ENCODE measurements at places on chromosomes 11 and 22.

DNA sequence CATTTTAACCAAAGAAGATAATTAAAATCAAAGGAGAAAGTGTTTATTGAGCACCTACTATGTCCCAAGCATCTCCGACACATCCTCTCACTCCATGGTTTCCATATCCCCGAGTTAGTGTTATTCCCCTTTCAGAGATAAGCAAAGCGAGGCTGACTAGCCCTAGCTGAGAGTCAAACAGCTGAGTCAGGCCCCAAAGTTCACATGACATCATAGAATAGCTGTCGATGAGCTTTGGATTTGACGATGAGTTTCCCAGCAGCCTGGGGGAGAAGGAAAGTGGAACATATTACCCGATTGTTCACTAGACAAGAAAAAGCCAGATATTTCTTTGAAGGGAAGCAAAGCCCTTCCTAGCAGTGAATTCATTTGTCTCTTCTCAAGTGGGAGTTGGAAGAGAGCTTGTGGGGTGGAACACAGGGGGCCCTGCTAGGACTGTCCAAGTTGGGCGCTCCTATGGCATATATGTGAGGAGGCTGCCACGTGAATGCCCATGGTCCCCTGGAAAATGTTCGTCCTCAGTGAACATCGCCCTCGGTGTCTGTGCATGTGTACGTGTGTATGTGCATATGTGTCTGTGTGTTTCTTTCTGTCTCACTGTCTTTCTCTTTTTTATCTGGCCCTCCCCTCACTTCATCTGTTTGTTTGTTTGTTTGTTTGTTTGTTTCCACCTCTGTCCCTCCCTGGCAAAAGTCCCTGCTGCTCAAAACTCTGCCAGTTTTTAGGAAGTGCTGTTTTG is 493 bp upstream of the CYTH4 start:
- peak; percentile 19 for DNase-seq

GRCh38 chr11:27184458-27185312 is 144.1 kb downstream of the BBOX1 start:
- DNase-seq = no peak

GRCh38 chr11:116030697-116031331 is 526.6 kb upstream of the CADM1 start:
- no peak for DNase-seq

DNA sequence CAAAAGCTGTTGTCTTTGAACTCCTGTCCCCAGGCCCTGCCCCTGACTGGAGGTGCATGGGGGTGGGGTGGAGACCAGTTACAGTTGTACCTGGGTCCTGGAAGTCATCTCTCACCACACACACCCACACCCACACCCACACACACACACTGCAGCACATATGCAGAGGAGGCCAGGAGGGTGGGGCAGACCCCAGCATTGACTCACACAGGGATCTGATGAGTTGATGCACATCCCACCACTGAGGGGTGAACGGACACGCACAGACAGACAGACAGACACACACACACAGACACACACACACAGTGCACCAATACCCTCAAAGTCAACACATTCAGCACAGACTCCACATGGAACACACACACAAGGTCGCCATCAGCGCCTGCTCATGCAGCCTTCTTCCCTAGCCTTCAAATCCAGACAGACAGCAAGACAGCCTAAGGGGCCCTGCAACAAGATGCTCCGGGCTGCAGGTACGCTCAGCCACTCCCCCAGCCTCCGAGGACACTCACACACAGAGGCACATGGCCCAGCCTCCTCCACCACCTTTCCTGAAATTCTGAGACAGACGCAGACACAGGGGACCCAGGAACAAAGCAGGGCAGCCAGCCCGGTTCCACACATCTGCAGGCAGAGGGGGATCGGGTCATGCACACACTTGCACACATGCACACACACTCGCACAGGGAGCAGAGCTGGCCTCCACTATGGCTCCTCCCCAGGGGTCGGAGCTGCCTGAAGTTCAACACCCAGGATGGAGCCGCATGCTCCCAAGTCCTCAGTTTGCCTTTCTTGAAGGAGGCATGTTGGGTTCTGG is 26.5 kb downstream of the SYT7 start:
- DNase-seq = no peak

DNA sequence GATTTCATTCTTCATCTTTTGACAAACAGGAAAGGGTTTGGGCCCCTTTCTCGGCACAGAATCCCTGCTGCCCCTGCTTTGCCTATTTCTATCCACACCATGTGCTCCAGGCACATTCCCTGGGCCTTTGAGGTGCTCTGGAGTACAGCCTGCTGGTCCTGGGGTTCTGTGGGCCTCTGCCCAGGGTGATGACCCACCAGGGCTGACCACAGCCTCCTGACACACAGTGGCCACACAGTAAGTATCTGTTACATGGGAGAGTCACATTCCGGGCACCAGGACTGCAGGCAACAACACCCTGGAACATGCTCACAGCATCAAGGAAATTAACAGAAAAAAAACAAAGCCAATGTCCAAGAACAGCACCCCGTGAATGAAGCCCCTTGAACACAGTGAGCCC is 39.1 kb downstream of the SCUBE2 start:
- no peak for DNase-seq

GRCh38 chr11:76604081-76604625 is 66.4 kb downstream of the LRRC32 start:
- DNase-seq = no peak

DNA sequence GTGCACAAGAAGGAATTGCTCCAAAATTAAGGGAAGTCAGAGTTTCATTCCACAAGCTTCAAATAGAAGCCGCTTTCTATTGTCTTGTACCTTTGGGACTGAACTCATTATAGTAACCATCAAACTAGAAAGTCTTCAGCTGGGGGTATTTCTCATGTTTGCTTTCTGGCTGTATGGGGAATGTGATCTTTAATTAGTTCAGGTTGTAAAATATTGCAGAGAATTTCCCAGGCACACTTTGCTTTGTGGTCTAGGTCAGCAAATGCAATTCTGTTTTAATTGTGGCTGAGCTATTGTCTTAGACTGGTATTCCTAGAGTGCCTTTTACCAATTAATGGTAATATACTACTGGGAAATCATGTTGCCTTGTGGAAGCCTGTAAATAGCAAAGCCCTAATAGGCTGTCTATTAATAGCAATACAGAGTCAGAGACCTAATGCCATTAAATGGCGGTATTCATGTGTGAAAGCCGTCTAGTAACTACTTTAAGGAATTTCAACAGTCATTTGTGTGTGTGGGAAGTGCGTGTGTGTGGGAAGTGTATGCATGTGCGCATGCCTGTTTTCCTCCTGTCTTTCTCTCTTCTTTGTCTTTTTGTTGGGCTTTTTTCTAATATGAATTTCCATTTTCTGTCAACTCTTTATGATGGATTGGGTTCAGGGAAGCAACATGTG is 276.6 kb downstream of the FAT3 start:
- no peak for DNase-seq

GRCh38 chr22:37275134-37275533 is 7.2 kb upstream of the CYTH4 start:
- no peak for DNase-seq

- no peak for DNase-seq
These were observed 24.0 kb downstream of the PISD start for GRCh38 chr22:31637891-31638618.

- DNase-seq = no peak
These were observed 482.0 kb downstream of the KCNA4 start for GRCh38 chr11:29534836-29535235.

- DNase-seq = no peak
These were observed 51.1 kb upstream of the SLC25A1 start for GRCh38 chr22:19229600-19229999.

GRCh38 chr22:37906364-37907008 is 389 bp downstream of the MICALL1 start:
- DNase-seq = no peak

- no peak for DNase-seq
These were observed 525 bp downstream of the DGCR2 start for GRCh38 chr22:19121631-19122142.

DNA sequence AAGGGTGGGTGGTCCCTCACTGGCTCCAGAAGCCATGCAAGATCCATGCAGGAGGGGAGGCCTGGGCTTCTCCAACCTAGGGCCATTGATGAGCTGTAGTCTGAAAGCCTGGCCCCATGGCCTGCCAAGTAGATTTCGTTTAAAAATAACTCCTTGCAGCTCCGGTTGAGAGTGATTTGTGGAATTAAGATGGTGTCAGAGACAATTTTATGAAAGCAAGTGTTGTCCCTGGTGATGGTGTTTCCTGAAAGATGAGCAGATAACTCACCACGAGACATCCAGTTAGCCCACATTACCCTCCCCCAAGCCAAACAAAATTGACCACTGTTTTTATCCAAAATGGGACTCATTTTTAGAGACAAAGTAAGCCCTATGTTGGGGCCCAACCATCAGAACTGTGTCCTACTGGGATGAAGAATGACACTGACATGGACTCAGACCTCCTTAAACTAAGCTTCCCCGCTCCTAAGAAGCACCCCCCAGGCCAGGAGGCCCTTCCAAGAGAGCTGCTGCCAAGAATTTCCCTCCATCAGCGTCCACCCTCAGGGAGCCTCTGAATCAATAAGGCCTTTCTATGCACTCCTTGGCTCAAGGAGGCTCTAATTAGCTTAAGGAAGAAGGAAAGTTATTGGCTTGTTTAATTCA is 174.2 kb upstream of the NCAM1 start:
- no peak for DNase-seq

DNA sequence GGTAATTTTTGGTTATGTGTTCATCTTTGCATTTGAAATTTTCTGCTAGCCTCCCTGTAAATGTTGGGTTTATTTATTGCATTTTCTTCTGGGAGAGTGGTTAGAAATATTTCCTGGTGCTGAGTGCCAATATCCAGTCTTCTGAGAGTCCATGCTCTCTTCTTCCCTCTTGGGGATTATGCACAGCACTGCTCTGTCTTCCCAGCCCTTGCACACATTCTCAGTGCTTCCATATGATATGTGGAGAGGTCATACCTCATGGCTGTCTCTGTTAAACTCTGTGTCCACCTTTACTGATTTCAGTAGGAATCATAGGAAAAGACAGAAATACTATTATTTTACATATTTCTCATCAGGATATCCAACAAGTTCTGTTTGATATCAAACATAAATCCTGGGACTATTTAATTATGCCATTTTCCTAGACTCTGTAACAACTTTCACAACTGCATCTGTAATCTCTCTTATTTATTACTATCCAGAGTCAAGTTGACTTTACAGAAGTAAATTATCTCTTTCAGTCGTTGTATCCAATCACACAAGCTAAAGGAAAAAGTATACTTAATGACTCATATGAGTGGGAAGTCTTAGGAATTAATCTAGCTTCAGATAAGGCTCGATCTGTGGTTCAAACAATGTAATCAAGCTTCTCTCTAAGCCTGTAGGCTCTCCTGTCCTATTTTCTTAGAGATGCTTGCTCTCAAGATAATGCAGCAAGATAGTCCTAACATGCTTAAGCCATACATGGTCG is 2.7 kb upstream of the NXPE1 start:
- no peak for DNase-seq

- no peak for DNase-seq
These were observed 11.6 kb downstream of the MISFA start for GRCh38 chr11:18611196-18611595.

GRCh38 chr22:46758121-46758520 is 4.3 kb upstream of the TBC1D22A start:
- no peak for DNase-seq

DNA sequence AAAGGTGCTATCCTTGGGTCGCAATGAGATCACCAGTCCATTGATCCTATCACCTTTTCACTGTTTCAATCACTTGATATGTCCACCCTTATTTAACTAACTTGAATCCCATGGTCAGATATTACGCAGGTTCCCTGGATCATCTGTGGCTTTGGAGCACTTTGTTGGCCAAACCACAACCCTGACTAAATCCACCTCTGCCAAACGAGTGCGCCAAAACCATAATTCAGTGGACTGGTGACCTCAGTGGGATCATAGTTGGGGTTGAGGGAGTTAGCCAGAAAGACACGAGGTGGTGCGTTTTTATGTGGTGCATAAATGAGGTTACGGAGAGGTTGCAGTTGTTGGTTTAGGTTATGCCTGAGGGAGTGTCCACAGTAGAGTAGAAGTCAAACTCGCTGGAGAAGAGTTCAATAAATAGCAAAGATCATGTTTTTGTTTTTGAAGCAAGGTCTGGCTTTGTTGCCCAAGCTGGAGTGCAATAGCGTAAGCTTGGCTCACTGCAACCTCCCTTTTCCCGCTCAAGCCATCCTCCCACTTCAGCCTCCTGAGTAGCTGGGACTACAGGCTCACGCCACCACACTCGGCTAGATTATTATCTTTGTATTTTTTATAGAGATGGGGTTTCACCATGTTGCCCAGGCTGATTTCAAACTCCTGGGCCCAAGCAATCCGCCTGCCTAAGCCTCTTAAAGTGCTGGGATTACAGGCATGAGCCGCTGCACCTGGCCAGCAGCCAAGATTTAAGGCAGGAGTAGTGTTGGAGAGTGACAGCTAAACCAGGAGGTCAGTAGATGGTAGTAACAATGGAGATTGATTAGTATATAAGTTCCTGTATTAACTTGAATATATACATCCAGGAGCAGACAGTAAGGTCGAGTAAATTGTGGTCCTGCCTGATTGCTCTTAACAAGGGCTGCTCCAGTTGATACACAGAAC is 4.5 kb downstream of the FOXR1 start:
- DNase-seq = no peak

GRCh38 chr11:1864831-1865665 is 12.2 kb downstream of the LSP1 start:
- DNase-seq = no peak

DNA sequence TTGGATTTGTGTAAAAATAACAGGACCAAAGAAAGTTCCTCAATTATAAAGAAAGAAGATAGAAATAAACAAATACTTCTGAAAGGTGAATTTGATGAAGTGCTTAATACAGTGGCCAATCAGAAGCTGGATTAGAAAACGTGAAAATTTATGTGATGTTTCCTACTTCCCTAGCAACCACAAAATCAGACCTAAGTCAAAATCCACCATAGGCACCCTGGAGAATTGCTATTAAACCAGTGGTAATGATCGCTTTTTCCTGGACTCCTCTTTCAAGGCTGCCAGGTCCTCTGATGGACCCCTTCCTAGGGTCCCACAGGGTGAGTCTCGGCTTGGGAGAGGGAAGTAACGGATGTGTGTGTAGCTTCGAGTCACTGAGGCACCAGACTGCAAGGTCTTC is 9.6 kb downstream of the WT1 start:
- DNase-seq = no peak

GRCh38 chr11:125164091-125164421 is 495 bp upstream of the PKNOX2 start:
- no peak for DNase-seq

- no peak for DNase-seq
These were observed 36.9 kb downstream of the OR6Q1 start for GRCh38 chr11:58067685-58068084.

DNA sequence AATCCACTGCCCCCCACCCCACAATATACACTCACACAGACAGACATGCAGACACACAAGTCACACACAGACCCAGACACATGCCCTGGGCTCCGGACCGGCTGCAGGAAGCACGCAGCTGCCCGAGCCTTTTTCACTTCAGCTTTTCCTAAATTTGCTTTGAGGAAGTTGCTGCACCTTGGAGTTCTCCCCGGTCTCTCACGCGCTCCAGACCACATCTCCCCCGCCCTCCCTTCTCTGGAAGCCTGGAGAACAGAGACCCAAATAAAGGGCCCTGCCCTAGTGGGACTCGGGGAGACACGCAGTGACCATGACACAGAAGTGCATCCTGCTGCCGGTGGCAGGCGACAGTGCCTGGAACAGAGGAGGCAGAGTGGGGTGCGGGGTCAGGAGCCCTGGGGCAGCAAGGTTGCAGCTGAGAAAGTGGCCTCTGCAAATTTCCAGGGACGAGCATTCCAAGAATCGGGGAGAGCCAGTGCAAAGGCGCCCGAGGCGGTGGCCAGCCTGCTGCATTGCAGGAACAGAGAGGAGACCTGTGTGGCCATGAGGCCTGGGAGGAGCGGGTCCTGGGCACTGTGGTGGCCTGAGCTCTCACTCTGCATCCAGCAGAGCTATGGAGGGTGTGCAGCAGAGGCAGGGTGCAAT is 19.1 kb downstream of the RPL3 start:
- DNase-seq = no peak
